ENCODE measurements at places on chromosomes 16 and 17.

DNA sequence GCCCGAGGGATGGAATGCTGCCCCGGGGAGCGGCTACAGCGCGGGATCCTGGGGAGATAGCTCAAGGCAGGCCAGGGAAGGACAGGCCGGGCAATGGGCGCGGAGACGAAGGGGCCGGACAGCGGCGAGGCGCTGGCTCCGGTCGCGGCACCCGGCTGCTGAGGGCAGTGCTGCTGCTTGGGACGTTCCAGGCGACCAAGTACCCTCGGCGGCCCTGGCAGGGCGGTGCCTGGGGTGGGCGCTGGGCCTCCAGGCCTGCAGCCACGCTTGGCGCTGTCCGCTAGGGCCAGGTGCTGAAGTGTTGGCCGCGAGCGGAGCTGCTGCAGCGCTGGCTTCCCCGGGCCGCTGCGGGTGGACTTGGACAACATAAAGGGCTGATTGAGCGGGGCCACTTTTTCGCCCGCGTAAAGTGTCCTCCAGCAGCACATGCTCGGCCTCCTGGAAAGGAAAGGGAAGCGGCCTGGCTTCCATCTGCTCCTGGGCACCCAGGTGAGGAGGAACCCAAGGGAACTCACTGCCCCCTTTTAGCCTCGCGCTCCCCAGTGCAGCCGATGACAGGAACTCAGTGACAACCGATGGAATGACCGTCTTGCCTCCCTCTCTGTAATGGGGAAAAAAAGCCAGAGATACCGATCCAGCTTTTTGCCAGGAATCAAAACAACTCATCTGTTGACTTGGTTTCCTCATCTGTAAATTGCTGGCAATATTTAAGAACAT lies 23.7 kb downstream of the CLEC3A start:
- no peak for DNase-seq

GRCh38 chr16:86307514-86307903 lies 202.8 kb upstream of the FOXF1 start:
- DNase-seq: no peak

DNA sequence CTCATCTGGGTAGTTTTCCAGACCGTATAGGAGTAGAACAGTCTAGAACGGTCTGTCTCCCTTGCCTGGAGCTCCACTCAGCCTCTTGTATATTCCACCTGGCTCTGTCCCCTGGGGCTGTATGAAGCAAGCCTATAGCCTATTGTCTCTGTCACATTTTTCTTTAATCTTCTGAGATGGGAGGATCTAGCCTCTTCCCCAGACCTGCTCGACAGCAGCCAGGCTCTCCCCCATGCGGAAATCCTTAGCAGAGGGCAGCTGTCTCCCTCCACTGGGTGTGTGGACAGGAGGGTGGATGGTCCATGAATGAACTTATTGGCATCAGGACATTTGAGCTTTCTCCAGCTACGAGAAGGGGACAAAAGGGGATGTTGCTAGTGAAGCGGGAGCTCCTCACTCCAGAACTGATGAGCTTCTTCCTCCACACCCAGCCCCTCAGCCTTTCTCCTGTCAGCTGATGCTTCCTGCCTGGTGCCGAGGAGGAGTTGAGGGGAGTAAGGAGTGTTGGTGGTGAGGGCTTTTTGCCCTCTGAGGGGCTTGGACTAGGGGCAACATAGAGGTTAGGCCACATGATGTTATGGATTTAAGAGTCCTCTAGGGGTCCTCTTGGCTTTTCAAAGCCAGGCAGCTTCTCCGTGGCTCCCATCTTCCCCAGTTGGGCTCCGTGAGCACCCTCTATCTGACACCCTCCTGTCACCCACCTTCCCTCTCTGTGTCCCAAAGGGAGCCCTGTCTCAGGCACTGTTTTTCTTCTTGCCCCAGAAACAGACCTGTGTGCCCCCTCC lies 28.0 kb downstream of the ARHGAP23 start:
- no peak for DNase-seq

GRCh38 chr16:17160920-17161431 lies 309.8 kb downstream of the XYLT1 start:
- no peak for DNase-seq

GRCh38 chr17:7569571-7569970 lies 7.9 kb downstream of the SENP3 start:
- DNase-seq: no peak

GRCh38 chr17:73748508-73748907 lies 104.3 kb upstream of the SDK2 start:
- DNase-seq: no peak

DNA sequence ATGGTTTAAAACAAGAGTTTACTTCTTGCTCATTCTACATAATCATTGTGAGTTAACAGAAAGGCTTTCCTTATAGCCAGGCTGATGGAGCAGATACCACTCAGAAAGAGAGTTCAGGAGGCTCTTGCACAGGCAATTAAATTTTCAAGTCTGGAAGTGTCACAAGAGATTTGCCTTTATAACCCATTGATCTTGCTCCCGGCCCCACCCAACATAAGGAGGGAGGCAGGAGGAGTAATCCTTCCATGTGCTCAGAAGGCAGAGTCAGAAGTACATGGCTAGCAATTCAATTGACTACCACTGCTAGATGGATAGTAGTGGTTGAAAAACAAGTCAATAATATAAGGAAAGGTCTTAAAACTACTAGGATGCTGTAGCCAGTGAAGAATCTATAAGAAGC lies 346.3 kb upstream of the CDH11 start:
- DNase-seq: no peak

DNA sequence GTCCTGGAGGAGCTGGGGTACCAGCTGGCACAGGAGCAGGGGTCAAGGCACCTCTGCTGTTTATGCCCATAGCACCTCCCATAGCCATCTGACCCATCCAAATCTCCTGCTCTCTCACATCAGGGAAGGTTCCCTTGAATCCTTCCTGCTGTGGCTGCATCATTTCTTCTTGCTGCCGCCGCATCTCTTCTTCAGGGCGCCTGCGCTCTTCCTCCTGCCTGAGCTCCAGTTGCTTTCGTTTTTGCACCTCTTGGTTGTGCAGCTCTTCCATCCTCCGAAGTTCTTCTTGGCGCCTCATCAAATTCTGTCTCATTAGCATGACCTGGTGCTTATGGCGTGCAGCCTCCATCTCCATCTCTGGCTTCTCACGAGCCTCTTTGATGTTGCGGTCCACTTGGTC lies 2.0 kb upstream of the NOB1 start:
- DNase-seq: no peak

DNA sequence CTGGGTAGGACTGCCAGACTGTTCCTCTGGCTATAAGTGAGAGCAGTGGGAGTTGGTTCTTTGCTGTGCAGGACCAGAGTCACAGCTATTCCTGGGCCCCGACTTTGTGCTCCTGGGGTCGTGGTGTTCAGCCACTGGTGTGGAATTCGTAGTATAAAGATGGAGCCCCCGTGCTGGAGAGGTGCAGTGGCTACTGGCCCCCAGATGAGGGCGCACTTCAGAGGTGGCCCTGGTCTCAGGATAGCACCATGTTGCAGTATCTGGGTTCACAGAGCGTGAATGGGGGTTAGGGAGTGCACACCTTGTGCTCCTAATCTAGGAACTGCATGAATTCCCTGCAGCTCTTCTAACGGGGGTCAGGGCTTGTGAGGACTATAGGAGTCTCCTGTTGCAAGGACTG lies 21.1 kb downstream of the TANC2 start:
- no peak for DNase-seq

- no peak for DNase-seq
Observed at GRCh38 chr17:32104158-32104557, 38.1 kb upstream of the RHOT1 start.

- no peak for DNase-seq
Observed at GRCh38 chr16:86363057-86363490, 147.3 kb upstream of the FOXF1 start.

- DNase-seq: no peak
Observed at GRCh38 chr17:49915670-49916069, 53.3 kb upstream of the DLX4 start.

DNA sequence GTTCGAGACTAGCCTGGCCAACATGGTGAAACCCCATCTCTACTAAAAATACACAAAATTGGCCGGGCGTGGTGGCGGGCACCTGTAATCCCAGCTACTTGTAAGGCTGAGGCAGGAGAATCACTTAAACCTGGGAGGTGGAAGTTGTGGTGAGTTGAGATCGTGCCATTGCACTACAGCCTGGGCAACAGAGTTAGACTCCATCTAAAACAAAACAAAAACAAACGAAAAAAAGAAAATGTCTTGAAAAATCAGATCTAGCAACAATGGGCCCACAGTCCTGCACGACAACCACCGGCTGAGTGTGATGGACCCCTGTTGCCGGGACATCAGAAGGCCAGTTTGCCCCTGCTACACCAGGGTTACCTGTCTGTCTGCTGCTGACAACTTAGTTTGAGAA lies 3.9 kb upstream of the RMI2 start:
- DNase-seq: no peak

- no peak for DNase-seq
Observed at GRCh38 chr16:26111900-26112299, 420.1 kb downstream of the HS3ST4 start.

GRCh38 chr17:35780950-35781349 lies 14.5 kb downstream of the MMP28 start:
- no peak for DNase-seq

GRCh38 chr16:50276801-50277555 lies 10.6 kb downstream of the ADCY7 start:
- DNase-seq: no peak

DNA sequence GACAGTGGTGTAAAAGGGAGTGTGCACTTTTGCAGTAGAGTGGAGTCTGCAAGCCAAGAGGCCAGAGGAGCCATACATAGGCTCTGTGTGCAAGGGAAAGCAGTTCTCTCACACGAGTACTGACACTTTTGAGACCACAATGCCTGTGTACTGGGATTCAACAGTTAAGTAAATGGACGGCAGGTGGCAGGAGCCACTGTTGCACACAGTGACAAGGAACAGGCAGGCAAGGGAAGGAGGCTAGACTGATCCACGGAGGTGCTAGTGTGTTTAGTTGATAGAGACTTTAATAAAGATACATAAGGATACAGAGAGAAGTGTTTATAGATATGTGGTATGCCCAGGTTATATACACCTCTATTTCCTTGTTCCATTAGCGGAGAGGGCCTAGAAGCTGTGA lies 67.0 kb downstream of the MPRIP start:
- peak; percentile 26 for DNase-seq

DNA sequence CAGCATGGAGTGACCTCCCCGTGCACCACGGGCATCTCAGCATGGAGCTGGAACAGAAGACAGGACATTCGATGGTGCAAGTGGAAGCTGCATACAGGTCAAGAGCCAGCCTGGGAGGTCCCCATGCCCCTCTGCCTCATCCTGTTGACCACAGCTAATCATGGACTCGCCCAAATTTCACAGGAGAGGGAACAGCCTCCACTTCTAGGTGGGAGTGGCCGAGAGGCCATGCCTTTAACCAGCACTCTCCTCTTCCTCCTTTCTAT lies 3.8 kb upstream of the SLC47A2 start:
- DNase-seq: no peak

GRCh38 chr17:50353600-50354195 lies 7.8 kb downstream of the XYLT2 start:
- DNase-seq: no peak

DNA sequence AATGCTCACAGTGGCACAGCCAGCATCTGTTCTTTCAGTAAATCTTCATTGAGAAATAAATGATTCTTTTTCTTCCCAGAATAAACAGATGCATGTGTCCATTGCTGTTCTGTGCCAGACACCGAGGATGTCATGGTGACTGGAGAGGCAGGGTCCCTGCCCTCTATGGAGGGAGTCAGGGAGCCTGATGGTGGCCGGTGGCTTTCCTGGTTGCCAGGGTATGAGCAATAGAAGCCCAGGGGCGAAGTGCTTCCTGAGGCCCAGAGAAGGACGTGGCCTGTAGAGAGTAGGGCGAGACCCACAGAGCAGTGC lies 29.9 kb upstream of the NUDT16L1 start:
- no peak for DNase-seq

DNA sequence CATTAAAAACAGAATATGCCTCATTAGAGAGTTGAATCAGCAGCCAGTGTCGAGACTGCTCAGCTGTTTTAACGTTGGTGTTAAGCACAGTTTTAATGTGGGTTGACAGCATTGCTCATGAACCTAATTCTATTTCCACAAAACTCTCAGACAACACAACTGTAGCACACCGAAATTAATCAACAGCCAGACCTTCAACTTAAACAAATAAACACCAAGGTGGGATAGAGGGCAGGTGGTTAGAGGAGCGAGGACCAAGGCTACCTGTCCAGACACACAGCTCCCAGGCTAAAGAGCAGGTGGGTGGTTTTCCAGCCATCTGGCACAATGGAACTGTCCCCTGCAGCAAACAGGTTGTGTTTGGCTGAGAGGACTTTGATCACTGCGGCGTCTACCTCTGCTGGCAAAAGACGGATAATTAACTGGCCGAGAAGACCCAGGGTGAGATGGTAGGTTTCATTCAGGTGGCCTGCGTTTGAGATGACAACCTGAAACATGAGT lies 69.6 kb upstream of the ATP2A3 start:
- DNase-seq: no peak

DNA sequence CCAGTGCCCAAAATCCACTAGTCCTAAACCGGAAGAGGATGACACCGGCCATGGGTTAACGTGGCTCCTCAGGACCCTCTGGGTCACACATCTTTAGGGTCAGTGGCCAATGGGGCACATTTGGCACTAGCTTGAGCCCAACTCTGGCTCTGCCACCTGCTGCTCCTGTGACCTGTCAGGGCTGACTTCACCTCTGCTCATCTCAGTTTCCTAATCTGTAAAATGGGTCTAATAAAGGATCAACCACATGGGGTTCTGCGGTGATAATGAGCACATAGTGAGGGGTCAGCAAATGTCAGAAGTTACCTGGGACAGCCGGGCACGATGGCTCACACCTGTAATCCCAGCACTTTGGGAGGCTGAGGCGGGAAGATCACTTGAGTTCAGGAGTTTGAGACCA lies 18.4 kb downstream of the QPRT start:
- DNase-seq: no peak

GRCh38 chr17:560432-560873 lies 154.2 kb downstream of the VPS53 start:
- no peak for DNase-seq

- no peak for DNase-seq
Observed at GRCh38 chr16:27029525-27029924, 37.2 kb upstream of the C16orf82 start.

GRCh38 chr16:19356024-19356952 lies 61.4 kb upstream of the TMC5 start:
- DNase-seq: no peak

DNA sequence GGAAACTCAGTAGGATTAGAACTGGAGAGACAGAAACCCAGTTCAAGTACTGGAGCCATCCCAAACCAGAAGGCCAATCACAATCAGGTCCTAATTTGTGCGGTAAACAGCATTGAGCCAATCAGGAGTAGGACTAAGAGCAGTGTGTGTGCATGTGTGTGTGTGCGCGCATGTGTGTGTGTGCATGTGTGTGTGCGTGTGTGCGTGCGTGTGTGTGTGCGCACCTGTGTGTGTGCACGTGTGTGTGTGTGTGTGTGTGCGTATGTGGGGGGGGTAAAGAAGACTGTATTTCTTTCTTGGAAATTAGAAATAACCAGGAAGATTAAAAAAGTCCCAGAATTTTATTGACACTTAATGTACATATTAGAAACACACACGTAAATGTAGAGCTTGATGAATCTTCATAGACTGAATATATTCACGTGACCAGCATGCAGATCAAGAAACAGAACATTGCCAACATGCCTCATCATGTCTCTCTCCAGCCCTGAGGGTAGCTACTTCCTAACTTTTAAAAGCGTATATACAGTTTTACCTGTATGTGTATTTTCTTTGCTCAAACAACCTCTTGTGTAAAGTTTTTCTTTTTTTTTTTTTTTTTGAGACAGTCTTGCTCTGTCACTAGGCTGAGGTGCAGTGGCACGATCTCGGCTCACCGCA lies 919 bp upstream of the DHRS7C start:
- no peak for DNase-seq

GRCh38 chr17:45430738-45431530 lies 1.7 kb downstream of the ARHGAP27 start:
- DNase-seq: no peak

GRCh38 chr16:83002351-83003334 lies 375.9 kb downstream of the CDH13 start:
- no peak for DNase-seq
